ENCODE measurements at places on chromosomes 4 and X.

GRCh38 chr4:25439918-25440477, 62.9 kb downstream of the ANAPC4 start:
- DNase-seq = peak; percentile 58

GRCh38 chrX:132171478-132171877, 43.7 kb upstream of the FRMD7 start:
- no peak for DNase-seq

DNA sequence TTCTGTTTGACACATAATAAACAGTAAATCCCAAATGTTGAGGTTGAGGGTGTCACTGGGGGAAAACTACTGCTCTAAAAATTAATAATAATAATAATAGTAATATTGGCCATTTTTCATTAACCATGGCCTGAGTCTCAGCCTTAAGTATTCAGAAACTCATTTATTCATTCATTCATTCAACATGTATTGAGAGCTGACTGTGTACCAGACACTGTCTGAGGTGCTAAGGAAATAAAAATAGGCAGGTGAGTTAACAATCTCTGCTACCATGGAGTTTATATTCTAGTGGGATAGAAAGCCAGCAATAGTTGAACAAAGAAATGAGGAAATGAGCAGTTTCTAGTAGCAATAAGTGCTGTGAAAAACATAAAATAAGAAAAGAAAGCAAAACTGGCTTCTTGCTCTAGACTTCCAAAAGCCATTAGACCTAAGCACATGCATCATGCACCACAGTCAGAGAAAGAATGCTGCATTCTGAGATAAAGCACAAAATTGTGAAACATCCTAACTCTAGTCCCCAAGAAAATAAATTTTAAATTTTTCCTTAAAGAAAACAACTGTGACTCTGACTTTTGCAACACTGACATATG, 278.7 kb downstream of the RCHY1 start:
- no peak for DNase-seq

DNA sequence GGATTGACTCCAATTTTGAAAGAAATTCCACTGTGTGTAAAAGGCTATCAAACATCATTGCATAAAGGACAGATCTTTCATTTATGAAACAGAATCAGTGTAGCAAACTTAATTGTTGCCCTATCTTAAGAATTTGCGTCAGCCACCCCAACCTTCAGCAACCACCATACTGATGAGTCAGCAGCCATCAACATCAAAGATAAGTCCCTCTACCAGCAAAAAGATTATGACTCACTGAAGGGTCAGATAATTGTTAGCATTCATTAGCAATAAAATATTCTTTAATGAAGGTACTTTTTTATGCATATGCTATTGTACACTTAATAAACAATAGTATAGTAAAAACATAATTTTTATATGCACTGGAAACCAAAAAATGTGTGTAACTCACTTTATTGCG, 15.8 kb upstream of the GRSF1 start:
- no peak for DNase-seq

- DNase-seq = no peak
Measured at GRCh38 chr4:95319169-95319568, 229.6 kb downstream of the UNC5C start.

DNA sequence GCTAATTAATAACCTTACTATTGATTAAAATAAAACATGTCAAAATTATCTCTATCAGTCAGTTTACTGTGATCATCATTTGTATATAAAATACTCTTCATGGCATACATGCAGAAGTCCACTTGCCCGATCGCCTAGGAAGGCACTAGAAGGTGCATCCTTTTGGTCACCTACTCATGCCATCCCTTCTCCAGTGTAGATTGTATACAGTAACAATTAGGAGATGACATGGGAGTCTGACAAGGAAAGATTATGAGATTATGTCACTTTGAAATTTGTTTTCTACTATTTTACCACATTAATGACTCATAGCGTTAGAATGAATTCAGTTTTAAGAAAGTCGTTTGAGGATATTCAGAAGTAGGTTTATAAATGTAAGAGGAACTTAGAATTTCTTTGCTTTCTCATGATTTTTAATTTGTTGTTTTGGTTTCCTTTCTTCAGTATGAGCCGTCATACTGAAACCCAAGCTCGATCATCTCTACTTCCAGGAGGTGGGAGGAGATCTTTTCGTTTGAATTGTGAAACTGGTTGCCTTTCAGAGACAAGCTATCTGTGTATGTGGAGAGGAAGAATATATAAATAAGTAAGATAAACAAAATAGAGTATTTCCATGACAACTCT, 51.1 kb upstream of the UNC5C start:
- no peak for DNase-seq

- DNase-seq = no peak
Measured at GRCh38 chr4:7398104-7398423, 36.7 kb downstream of the PSAPL1 start.

GRCh38 chrX:133435544-133436124, 20.3 kb upstream of the GPC4 start:
- no peak for DNase-seq

- DNase-seq = peak; percentile 25
Measured at GRCh38 chrX:129360175-129360574, 163.1 kb downstream of the SMARCA1 start.
